ENCODE measurements at places on chromosomes 13 and 19.

- DNase-seq: no peak
Observed at GRCh38 chr19:29293736-29294342, 80.9 kb upstream of the UQCRFS1 start.

DNA sequence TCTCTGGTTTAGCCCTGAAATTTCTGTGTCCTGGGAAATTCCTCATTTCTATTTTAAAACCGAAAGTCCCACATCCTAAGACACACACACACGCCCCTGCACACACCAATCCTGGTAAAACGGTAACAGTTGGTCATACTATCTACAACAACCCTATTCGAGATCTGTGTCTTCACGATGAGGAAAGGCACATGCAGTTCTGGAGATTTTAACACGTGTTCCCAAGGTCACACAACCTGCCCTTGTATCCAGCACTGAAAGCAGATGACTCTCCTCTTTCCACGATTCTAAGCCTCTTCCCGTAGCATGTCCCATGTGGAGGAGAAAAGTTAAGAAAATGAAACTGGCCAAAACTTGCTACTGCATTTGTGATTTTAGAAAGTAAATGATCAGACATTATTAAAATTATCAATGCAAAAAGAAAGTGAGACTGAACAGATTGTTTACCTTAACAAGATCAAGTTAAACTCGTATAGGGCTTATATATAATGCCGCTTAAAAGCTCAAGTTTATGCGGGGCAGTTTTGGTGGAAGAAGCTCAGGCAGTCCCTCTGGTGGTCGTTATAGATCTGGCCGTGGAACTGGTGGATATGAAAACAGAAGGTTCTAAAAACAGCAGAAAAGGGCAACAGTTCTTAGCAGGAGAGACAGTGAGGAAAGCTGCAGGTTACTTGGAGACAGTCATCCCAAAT, 32.7 kb downstream of the VSTM1 start:
- no peak for DNase-seq

GRCh38 chr19:51018745-51019543, 565 bp downstream of the KLK10 start:
- no peak for DNase-seq

DNA sequence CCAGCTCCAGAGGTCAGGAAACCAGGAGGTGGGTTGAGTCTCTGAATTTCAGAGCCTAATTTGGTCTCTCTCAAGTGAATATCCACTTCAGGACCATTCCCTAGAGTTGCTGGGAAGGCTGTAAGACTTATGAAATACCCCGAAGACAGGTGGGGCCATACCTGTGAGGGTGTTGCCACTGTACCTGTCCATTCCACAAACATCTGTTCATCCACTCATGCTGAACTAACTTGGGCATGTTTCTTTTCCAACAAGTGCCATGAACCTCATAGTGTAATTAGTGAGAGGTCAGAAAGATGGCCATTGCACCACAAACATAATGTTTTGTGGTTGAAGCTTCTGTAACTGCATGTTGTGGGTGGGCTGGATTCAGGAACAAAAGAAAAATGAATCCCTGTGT, 7.8 kb downstream of the ILF3 start:
- DNase-seq: no peak

GRCh38 chr19:14479975-14480699, 5.0 kb upstream of the PTGER1 start:
- peak; percentile 57 for DNase-seq

- DNase-seq: no peak
Observed at GRCh38 chr13:99655351-99656091, 154.2 kb downstream of the TM9SF2 start.

DNA sequence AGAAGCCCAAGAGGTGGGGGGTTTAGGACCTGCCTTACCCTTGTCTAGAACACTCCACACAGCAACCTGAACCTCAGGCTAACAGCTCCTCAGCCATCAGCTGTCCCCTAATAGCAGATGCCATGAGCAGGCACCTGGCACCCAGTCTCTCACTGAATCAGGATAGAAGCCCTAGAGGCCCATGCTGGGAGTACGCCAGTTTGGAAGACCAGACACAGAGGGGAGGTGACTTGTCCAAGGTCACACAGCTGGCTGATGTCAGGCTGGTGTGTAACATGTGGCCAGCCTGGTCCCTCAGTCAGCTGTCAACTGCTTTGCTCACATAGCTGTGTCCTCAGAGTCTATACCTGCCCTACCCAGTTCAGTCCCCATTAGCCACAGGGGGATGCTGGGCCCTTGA, 12.8 kb upstream of the SAMD1 start:
- DNase-seq: no peak

GRCh38 chr13:93502071-93502470, 275.5 kb downstream of the GPC6 start:
- no peak for DNase-seq

DNA sequence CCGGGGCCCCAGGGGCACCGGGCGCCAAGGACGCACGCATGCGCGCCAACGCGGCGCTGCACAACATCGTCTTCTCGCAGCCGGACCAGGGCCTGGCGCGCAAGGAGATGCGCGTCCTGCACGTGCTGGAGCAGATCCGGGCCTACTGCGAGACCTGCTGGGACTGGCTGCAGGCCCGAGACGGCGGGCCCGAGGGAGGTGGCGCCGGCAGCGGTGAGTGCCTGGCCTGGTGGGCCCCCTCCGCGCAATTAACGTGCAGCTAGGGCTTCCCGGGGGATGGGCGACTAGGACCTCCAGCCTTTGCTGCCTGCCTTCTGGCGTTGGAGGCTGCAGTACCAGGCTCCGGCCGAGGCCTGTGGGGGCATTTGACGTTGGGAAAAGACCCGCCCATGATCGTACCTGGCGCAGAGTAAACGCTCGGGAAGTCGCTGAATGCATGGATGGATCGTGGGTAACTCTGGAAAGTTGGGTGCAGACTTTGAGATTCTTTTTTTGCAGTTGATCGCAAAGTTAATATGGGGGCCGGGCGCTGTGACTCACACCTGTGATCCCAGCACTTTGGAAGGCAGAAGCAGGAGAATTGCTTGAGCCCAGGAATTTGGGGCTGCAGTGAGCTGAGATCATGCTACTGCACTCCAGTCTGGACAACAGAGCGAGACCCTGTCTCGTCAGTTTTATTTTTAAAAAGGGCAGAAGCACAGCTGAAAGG, 7.3 kb downstream of the APC2 start:
- no peak for DNase-seq

DNA sequence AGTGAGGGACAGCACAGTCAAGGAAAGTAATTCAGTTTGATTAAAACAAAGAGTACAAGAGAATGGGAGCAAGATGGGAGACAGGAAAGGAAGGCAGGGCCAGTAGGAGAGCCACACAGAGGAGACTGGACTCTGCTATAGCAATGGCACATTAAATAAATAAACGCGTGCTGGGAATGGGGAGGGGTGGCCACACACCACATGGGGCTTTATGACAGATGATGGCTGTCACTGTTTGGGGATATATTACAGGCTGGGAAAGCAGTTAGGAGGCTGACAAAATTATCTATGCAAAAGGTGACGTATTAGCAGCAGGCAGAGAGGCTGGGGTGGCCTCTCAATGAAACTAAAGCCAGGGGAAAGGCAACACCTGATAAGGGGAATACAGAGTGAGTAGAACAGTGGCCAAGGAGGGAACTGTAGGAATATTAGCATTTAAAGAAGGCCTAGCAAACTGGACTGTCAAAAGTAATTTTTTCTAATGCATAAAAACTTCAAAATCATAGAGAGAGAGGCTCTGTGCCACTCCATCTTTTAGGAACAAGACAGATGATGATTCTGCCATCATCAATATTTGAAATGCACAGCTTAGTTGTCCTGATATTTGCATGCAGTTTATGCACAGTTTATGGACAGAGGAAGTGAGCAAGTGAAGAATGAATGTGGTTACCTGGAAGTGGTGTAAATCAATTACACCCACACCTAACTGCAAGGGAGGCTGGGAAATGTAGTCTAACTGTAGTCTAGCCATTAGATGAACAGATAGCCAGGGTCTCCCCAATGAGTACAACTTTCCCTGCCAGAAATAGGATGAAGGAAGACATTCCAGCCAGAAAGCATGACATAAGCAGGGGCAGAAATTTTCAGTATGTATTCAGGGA, 346.5 kb downstream of the FOXO1 start:
- no peak for DNase-seq

DNA sequence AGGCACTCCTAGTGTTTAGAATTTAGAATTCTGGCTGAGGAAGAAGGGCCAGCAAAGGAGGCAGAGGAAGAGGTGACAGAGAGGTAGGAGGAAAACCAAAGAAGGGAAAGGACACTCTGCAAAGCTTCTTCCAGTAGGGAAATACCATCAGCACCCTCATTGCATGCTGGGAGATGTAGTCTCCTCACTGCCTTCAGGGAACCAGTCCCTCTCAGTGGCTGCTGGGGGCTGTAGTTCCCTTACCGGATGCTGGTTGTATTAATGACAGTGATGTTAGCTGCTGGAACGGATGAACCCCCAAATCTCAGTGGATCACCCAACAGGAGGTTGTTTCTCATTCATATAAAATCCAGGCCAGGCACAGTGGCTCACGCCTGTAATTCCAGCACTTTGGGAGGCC, 10.1 kb downstream of the GRIN2D start:
- DNase-seq: peak; percentile 31

- DNase-seq: no peak
Observed at GRCh38 chr19:18344582-18344950, 4.2 kb downstream of the PGPEP1 start.

- no peak for DNase-seq
Observed at GRCh38 chr19:56765137-56765536, 75.4 kb downstream of the PEG3 start.

GRCh38 chr19:47445937-47446402, 25.7 kb downstream of the SLC8A2 start:
- DNase-seq: peak; percentile 59

GRCh38 chr13:95136638-95137037, 164.6 kb downstream of the ABCC4 start:
- no peak for DNase-seq

DNA sequence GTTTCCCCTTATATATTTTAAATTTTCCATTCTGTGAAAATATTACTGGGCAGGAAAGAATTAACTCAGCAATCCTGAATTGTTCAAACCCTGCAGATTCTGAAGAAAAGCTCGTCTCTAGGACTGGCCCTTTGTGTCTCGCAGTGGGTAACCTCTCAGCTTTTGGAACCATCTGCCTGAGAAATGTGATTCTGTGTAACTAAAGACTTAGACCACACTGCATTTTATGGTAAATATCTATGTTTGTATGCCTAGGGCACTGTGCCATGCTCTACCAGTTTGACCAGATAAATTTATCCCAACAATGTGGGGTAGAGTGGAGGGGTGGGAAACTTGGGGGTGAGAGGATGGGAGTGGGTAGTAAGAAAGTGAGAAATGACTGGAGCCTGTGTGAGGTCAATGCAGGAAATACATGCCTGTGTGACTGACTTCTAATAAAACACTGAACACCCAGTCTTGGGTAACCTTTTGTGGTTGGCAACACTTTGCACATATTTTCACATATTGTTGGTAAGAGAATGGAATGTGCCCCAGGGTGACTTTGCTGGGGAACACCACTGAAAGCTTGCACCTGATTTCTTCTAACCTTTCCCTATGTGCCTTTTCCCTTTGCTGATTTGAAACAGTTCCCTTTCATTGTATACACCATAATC, 1181.9 kb downstream of the OLFM4 start:
- DNase-seq: no peak

DNA sequence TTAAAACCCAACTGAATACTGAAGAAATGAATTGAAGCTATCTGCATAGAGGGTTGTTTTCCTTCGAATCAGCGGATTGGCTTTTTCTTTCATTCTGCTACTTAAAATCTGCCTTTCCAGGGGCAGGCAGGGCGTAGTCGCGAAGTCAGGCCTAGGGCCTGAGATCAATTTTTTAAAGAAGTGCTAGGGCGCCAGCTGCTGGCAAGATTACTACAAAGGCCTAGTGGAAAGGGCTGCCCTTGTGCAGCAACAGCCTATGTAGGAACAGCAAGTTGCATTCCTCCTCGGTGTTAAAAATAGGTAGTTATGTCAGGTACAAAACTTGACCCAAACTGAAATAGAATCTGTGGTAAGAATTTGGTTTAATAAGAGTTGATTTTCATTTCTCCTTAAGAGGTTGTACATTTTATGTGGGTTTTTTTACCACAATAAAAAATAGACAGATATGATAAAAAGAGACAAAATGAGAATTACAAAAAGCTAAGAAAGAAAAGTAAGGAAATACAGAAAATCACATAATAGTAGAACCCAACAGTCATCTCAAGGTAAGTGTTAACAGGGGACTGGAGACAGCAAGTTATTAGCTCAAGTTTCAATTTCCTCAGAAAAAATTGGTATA, 9.5 kb upstream of the URAD start:
- DNase-seq: no peak

DNA sequence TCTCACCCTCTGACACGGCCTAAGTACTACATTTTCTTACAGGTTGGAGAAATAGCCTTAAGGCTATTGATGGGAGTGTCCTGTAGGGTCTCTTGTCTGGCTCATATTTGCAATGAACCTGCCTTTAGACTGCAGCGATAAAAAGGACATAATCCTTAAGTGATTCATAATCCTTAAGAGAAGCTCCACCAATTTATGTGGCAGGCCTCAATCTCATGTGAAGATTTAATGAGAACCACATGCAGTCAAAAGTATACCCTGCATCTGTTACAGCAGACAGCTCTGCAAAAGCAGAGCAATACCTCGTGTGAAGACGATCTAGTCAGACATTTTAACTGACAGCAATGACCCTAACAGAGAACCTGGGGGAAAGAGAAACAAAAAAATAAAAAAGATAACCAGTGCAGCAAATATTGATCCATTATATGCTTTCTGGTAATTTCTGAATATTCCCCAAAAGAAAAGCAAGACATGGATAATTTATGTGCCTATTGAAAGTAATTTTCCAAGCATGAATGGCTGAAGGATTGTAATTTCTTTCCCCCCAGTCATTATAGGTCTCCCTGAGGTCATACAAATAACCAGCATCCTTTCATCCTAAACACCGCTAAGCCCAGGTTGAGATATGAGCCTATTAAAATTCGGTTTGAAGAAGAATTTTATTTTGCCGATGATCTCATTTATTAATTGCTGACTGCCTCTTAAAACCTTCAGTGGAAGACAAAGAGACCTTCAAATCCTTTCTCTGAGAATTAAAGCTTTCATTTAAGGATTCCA, 321.8 kb upstream of the NBEA start:
- no peak for DNase-seq

DNA sequence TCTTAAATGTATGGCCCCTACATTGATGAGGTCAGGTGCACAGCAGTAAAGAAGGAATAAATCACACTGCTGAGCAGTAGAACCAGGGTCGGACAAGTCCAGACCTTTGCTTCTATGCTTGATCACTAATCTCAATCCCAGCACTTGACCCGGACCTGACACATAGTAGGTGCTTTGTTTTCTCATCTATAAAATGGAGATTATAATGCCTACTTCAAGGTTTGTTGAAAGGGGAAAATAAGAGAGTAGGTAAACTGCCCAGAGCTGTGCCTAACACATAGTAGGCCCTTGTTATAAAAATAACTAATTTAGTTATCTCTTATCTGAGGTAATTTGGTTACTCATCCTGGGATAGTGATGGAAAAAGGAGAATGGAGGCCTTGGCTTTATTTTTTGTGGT, 125.0 kb downstream of the RXFP2 start:
- DNase-seq: no peak

GRCh38 chr13:100828226-100828625, 153.6 kb upstream of the TMTC4 start:
- DNase-seq: no peak

Measured in central memory CD4-positive, alpha-beta T cell (primary cell).